GM19239 (cell line): ENCODE measurements at places on chromosomes 5 and 9.

DNA sequence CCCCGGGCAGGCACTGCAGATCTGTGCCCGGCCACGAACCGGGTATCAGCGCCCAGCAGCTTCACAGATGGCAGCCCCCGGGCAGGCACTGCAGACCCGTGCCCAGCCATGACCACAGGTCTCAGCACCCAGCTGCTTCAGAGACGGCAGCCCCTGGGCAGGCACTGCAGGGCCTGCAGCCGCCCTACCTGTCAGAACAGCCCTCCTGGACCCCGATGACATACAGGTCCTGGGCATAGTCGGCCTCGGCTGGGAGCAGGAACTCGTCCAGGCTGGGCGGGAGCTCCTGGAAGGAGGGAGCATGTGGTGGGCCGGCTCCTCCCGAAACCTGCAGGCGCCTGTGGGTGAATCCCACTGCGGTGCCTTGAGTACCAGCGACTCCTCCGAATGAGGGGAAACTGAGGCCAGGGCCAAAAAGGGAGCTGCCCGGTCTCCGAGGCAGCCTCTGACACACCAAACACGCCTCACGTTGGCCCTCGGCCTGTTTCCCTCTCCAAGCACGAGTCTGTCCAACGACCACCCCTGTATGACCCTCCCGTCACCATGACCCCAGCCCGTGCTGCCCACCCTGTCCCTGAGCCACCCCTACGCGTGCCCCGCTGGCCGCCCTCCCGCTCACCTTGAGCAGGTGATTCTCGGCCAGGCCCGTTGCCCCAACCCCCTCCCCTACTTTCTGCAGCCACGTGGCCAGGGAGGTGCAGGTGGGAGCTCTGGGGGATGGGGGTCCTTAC, 5.6 kb downstream of the INPP5E start:
- DNase-seq = no peak

DNA sequence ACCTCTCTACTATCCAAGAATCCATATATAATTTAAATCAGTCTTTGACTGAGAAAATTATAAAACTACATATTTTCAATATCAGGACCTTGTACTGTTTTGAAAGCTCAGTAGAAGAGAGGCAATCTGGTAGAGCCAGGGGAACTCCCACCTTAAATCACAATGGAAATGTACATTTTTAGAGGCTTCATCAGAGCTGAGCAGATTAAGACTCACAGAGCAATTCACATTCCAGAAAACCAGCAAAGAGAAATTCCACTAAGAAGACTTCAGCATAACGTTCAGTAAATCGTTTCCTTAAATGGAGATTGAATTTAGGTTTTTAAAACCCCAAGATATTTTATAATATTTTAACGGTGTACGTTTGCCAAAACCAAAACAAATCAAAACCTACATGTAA, 227.8 kb upstream of the TRPM3 start:
- DNase-seq = no peak

- peak; percentile 7 for DNase-seq
These were observed 370.0 kb downstream of the ZSWIM6 start for GRCh38 chr5:61701877-61702602.

DNA sequence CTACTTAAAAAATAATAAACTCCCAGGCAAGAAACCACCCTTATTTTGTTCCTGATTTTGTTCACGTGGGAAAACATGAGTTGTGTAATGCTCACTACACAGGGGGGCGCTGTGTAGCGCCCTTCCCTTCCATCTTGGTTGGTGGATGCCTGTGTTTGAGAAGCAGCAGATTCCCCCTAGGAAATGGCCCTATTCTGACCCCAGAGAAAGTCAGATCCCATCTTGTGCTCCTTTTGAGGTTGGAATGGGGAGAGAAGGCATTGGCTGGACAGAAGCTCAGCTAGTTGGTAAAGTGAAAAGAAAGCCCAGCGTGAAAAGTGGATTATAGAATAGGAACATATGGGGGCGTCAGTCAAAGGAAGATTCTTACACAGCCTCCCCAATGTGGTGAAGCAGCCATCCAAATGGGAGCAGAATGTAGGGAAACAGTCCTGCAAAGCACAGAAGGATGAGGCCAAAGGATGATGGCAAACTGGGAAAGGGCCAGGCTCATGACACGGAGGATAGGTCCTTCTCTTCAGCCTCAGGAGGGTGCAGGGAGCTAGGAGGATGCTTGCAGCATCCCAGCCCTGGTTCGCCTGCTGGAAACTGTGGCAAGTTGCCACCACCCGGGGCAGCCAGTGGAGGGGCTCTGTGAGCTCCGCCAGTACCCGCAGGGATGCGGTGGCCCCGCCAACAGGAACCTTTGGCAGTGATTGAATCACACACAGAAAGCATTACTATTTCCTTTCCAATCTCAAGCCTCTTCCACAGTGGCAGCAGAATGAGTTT, 314.2 kb upstream of the DAP start:
- DNase-seq = no peak

DNA sequence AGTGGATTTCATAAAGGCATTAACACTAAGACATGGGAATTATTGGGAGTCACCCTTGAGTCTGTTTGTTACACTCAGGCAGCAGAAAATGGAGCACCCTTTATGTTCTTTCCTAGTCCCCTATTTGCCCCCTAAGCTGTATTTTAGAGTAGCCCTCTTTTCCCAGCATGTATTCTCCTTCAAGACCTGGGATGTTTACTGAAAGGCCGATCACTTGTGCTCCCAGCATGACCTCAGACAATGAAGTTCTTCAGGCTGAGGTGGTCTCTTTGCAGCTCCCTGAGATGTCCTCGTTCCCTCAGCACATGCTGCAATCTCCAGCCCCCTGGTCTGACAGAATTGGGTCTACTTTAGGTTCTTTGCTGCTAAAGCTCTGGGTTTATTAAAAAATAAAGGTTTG, 169.7 kb downstream of the YTHDC2 start:
- DNase-seq = no peak

DNA sequence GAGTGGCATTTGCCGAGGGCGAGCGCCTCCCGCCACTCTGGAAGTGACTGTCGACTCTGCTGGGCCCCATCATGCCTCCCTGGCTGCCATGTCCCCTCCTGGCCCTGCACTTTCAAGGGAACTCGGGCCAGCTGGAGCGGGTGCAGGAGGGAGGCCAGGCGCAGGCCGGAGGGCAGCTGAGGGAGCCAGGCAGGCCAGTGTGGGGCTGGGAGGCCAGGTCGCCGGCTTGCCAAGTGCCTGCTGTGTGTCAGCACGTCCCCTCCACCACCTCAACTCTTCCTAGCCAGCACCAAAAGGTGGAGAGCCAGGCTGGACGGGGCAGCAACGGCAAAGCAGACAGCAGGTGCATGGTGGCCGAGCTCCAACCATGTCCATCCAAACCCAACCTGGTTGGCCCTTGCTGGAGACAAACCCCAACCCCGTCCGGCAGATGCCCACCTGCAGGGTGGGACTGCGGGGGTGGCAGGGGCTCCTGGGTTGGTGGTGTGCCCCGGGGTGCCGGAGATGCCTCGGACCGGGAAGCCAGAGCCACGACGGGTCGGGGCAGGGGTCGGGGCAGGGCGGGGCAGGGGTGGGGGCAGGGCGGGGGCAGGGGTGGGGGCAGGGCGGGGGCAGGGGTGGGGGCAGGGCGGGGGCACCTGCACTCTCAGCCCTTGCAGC, 36.5 kb upstream of the EGFL7 start:
- DNase-seq = no peak
